ENCODE measurements at places on chromosomes 12 and 14.

- no peak for DNase-seq
Measured at GRCh38 chr14:65301862-65302539, 110.5 kb upstream of the FUT8 start.

GRCh38 chr14:105887692-105888091 lies 361.3 kb downstream of the TMEM121 start:
- no peak for DNase-seq

DNA sequence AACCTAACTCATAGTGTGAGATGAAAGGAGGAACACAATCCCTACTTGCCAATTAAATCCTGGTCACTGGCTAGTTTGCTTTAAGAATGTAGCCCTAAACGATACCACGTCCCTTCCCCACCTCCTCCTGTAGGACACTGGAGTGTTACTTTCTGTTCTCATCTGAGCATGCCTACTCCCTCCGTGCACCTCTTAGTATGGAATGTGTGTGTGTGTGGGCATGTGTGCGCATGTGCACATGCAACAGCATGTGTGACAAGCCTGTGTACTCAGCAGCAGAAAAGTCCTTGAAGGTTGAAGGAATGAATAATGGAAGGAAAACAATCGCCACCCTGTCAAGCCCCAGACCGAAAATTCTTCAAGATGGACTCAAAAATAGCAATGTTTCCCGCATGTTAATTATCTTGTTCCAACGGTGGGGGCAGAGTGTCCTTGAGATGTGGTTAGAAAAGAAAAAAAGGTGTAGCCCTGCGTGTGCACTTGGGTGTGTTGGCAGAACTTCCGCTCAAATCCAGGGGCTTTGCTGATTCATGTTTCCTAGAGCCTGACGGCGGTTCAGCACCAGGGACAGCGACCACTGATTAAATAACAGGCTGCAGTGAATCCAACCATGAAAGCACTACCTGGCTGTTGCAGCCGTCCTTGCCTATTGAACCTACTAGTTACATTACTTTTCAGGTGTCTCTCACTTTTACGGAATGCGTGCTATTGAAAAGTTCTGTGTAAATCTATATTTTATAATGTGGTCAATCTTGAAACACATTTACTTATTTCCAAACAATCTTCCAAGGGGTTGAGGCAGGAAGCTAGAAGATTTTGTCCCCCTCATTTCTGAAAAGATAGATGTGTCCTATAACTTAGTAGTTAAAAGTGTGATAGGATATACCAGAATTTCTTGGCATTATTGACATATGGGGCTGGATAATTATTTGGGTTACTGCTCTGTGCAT lies 79.8 kb downstream of the SRRM4 start:
- DNase-seq, result peak; percentile 33

GRCh38 chr12:89862511-89863445 lies 154.1 kb upstream of the ATP2B1 start:
- peak; percentile 54 for DNase-seq

- DNase-seq, result no peak
Measured at GRCh38 chr14:51544471-51544870, 107.2 kb upstream of the FRMD6 start.

DNA sequence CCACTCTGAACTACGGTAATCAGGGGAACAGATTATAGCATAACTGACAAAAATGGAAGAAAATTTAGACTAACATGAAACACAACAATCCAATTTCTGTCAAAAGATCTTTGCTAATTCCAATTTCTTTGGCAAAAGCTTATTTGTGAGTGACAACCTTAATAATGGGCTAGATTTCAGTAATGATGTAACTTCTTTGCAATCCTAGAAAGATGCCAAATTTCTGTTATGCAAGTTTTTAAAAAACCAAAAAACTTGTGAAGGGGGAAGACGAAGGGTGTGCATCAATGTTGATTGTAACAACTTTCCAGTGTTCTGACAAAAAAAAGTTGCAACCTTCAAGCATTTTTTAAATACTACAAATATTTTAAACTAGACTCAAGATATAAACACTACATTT lies 59.9 kb downstream of the DICER1 start:
- no peak for DNase-seq

DNA sequence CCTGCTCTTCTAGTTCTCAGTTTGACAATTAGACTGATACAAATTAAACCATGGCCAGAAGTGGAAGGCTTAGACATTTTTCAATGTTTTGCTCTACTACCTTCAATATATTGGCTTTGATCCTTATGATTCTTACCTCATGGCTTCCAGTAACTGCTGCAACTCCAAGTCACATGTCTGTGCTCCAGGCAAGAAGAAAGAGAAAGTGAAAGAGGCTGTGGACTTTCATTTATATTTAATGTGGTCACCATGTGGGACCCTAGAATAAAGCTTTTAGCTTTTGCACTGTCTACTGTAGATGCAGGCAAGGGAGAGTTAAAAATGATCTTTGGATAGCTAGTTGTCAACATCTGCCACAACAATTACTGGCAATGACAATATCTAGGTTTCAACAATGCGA lies 214.3 kb upstream of the PDE3A start:
- DNase-seq, result no peak

GRCh38 chr14:102504328-102504999 lies 5.1 kb downstream of the ANKRD9 start:
- DNase-seq, result no peak

DNA sequence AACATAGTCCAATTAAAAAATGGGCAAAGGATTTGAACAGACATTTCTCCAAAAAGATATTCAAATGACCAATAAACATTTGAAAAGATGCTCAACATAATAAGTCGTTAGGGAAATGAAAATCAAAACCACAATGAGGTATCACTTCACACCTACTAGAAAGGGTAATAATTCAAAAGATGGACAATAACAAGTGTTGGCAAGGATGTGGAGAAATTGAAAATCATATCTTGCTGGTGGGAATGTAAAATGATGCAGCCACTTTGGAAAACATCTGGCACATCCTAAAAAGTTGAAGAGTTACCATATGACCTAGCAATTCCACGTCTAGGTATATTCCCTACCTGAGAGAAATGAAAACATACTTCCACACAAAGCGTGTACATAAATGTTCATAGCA lies 1.9 kb downstream of the COX16 start:
- DNase-seq, result no peak

DNA sequence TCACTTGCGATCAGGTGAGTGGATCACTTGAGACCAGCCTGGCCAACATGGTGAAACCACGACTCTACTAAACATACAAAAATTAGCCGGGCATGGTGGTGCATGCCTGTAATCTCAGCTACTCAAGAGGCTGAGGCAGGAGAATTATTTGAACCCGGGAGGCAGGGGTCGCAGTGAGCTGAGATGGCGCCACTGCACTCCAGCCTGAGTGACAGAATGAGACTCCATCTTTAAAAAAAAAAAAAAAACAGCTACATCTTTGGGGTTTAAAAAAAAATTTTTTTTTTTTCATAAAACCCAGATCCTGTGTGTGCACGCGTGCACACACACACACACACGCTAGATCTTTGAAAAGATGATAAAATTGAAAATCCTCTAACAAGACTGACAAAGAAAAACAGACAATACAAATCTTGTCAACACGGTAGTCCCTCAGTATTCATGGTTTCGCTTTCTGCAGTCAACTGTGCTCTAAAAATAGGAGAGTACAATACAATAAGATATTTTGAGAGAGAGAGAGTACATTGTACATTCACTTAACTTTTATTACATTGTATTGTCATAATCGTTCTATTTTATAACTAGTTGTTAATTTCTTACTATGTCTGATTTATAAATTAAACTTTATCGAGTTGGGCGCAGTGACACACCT lies 295.3 kb upstream of the RGS6 start:
- no peak for DNase-seq

DNA sequence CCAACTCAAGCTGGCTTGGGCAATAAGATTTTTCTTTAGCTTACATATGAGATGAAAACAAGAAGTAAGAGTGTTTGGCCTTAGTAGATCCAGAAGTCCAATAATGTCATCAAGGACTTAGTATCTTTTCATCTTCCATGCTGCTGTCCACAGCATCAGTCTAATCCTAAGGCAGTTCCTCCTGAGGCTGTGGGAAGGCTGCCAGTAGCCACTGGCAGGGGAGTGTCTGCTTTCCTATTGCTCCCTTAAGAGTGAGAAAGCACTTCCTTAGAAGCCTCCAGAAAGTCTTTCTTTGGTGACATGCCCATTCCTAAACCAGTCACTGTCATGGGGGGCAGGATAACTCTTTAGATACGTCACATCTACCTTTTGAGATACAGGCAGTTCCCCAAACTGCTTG lies 317.7 kb downstream of the BMP4 start:
- no peak for DNase-seq

GRCh38 chr12:47868552-47869031 lies 36.2 kb downstream of the VDR start:
- no peak for DNase-seq

DNA sequence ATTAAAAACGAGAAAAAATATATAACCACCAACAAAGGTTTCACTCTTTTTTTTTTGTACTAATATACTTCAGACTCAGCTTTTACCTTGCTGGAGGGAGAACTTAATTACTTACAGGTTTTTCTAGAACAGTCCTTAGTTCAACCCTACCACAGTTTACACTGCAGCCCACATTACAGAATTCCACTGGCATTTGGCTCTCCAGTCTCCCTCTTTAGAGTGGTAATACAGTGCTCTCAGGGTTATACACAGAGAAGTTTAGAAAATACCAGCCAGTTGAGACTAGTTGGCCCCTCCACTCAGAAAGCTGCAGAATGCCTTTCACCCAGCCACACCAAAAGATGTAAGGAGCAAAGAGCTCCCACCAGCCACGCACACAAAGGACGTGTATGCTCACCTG lies 122.3 kb upstream of the DIO3 start:
- DNase-seq, result no peak

- DNase-seq, result no peak
Measured at GRCh38 chr12:3935078-3935477, 61.9 kb upstream of the PARP11 start.

- DNase-seq, result no peak
Measured at GRCh38 chr12:60137513-60137912, 541.7 kb downstream of the SLC16A7 start.

GRCh38 chr12:68462803-68463202 lies 130.6 kb upstream of the MDM1 start:
- DNase-seq, result no peak

GRCh38 chr12:40031965-40032364 lies 73.9 kb downstream of the SLC2A13 start:
- DNase-seq, result no peak
